ENCODE measurements at places on chromosomes 5 and 9.
A peak's percentile ranks its signal among the peaks of the same experiment; 100 is the strongest.

- no peak for DNase-seq
These were observed 824 bp downstream of the MXD3 start for GRCh38 chr5:177310757-177311391.

- DNase-seq, result no peak
These were observed 71.8 kb upstream of the CD180 start for GRCh38 chr5:67268231-67269021.

GRCh38 chr9:137056739-137057415 lies 3.0 kb upstream of the ENTPD2 start:
- DNase-seq, result no peak

- DNase-seq, result no peak
These were observed 95.0 kb downstream of the KIAA1958 start for GRCh38 chr9:112581469-112582176.

- no peak for DNase-seq
These were observed 83.7 kb downstream of the TMEM215 start for GRCh38 chr9:32867026-32867425.

DNA sequence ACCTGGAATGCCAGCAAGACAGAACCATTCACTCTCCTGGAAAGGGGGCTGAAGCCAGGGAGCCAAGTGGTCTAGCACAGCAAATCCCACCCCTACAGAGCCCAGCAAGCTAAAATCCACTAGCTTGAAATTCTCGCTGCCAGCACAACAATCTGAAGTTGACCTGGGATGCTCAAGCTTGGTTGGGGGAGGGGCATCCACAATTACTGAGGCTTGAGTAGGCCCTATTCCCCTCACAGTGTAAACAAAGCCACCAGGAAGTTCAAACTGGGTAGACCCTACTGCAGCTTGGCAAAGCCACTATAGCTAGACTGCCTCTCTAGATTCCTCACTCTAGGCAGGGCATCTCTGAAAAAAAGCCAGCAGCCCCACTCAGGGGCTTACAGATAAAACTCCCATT lies 17.3 kb downstream of the RIGI start:
- no peak for DNase-seq

- no peak for DNase-seq
These were observed 18.4 kb upstream of the VPS13A start for GRCh38 chr9:77158772-77159513.

DNA sequence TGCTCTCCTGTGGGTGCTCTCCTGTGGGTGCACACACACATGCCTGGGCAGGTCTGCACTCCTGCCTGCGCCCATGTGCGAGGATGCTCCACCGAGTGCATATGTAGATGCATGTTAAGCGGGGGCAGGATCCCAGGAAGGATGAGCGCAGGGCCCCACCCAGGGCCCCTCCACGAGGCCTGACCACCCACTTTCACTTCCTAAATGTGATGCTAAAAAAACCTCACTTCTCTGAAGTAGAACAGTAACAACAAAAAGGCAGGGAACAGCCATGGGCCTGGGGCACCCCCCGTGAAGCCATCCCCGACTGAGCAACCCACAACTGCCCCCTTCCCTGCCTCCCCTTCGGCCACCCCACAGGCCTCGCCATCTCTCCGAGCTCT lies 48.2 kb upstream of the SARDH start:
- no peak for DNase-seq

- DNase-seq, result peak; percentile 61
These were observed 714 bp downstream of the UBE2D2 start for GRCh38 chr5:139561655-139562451.

DNA sequence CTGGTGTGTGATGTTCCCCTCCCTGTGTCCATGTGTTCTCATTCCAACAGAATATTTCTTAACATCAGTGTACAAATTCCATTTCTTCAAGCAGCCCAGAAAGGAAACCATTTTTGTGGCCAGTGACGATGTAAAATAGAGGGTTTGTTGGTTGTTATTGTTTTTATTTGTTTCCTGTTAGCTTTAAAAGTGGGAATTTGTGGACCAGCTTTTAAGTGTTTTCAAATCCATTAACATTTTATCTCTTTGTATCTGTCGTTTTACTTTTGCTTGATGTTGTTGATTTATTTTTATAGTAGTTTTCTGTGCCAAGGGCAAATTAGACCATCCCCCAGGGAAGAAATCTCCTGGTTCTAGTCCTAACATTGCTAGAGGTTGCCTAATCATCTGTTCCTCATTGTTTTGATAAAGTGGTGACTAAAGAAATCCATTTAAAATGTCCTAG lies 100.0 kb downstream of the GDNF start:
- DNase-seq, result no peak

DNA sequence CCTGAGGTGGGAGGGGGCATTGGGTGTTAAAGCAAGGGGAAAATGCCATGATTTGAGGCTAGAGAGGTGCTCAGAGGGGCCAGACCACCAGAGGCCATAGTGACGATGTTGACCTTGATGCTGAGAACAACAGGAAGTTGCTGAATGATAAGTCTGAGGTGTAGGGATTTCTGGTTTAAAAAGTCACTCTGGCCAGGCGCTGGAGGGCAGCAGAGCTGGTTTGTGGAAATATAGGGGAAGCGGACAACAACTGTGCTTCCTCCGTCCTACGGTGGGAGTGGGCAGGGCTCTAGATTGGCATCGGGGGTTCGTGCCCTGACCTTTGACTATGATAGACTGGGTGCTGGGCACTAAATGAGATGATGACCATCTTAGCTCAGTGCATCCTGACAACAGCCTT lies 44.7 kb downstream of the STOM start:
- no peak for DNase-seq

DNA sequence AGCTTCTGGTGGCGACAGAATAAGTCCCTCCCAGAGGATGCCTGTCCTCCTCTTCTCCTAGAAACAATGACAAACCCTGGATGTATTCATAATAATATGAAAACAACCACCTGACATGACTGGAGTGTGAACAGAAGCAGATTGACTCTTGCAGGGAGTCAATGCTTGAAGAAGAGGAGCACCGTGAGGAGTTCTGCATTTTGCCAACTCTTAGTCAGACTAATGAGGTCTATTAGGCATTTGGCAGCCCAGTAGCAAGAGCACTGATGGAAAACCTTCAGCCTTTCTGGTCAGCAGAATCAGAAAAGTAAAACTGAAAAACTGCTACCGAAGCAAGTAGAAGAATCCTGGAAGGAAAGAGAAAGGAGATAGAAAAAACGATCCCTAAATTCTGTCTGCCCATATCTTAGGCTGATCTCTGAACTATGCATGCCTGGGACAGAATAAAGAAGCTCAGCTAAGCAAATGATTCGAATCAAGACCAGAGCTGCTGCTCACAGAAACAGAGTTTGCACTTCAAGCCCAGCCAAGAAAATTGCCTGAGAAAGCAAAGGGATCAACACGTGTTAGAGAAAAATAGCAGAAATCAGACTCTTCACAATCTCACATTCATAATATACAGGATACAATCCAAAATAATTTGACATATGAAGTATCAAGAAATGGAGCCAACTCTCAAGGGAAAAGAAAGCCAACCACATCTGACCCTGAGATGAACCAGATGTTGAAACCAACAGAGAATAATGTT lies 69.5 kb upstream of the OSMR start:
- DNase-seq, result no peak

- DNase-seq, result no peak
These were observed 382.9 kb downstream of the GLIS3 start for GRCh38 chr9:3916984-3917383.

DNA sequence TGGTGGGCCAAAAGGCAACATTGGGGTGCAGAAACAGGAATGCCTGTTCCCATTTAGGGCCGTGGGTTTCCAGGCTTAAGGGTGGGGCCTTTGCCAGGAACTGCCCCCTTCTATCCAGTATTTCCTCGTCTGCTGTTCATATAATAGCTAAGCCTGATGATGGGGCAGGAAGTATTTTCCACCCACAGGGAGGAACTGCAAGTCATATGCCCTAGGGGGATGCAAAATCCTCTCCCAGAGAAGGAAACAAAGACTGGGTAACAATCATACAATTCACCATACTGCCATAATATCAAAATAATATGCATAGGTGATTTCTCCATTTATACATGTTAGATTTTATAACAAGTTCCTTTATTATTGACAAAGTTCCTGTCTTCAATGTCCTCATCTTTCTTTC lies 20.5 kb upstream of the RPS23 start:
- no peak for DNase-seq

- no peak for DNase-seq
These were observed 2.1 kb downstream of the HNRNPAB start for GRCh38 chr5:178206166-178207101.

DNA sequence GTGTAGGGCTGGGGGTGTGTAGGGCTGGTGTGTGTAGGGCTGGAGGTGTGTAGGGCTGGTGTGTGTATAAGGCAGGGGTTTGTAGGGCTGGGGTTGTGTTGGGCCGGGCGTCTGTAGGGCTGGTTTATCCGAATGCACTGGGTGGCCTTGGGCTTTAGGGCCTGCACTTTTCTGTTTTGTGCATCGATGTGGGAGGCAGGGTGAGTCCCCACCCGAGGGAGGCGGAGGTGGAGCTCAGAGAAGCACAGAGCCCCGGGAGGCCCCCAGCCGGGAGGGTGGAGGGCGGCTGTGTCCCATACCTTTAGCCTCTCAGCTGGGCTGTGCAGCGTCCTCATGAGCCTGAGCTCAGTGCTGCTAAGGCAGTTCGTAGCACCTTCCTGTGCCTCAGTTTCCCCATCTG lies 13.5 kb downstream of the COL5A1 start:
- DNase-seq, result no peak

GRCh38 chr9:89814340-89815040 lies 209.7 kb downstream of the GADD45G start:
- DNase-seq, result no peak

- no peak for DNase-seq
These were observed 567.9 kb downstream of the EBF1 start for GRCh38 chr5:158531860-158532259.

DNA sequence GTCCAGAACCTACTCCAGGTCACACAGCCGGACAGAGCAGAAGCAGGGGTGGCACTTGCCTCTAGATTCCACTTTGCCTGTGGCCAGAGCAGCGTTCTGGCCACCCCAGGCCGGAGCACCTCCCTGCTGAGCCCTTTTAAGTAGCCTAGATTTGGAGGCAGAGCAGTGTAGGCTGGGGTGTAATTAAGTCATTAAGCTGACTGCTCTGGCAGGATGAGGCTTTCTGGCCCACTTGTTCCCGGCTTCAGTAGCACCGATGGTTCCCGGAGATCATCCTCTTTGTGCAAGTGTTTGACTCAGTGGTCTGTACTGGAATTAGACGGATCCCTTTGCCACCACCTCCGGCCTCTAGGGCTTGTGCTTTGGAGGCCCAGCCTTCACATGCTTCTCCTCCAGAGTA lies 281.9 kb upstream of the ANKRD55 start:
- DNase-seq, result no peak

DNA sequence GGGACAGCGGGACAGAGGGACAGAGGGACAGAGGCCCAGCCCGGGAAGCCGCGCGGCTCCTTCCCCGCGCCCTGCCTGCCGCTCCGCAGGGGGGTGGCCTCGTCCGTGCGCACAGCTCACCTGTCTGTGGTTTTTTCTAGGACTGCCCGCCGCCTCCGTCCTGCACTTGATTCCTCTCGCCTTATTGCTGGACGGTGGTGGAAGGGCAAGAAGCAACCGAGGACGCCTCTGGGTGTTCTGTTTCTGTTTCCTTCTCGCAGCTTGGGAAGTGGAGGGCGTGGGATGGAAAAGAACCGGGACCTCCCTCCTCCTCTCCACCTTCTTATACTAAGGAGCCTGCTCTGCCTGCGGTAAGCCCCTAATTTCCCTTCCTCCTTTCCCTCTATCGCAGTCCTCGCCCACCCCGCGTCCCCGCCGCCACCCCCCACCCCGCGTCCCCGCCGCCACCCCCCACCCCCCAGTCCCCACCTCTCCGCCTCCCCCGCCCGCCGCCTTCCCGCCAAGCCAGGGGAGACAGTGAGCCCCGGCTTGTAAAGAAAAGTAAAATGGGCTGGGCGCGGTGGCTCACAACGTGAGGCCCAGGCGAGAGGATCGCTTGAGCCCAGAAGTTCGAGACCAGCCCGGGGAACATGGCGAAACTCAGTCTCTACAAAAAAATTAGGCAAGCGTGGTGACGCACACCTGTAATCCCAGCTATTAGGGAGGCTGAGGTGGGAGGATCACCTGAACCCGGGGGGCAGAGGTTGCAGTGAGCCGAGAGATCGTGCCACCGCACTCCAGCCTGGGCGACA lies 9.6 kb upstream of the FLT4 start:
- DNase-seq, result no peak

DNA sequence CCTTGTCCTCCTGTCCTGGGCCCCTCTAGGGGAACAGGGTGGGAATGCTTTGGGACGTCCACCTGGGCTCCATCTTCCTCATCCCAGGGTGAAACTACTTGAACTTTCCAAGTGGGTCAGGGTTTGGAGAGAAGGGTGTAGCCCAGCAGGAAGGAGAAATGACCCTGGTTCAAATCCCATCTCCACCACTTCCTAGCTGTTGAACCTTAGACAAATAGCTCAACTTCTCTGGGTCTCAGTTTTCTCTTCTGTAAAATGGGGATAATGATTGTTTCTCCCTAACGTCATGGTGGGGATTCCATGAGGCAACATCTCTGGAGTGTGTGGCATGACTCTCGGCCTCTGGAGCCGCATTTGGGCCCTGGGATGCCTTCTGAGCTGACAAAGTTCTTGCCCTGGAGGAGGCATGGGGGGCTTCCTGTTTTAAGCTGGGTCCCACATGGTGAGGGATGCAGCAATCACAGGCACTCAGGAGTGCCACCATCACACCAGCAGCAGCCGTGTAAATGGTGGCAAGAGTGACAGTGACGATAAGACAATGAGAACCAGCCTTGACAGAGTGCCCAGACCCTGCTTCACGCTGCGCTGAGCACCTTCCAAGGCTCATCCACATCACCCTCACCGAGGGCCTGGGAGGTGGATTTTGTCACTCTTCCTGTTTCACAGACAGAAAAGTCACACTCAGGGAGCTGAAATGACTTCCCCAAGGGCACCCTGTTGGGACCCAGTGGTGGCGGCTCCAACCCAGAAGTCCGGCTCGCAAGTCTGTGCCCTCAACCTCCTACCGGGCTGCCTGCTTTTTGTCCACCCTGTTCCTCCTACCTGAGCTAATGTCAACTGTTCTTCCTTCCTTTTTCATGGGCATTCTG lies 69.5 kb upstream of the IER5L start:
- no peak for DNase-seq
